ENCODE measurements at places on chromosomes 5 and 9.

- no peak for DNase-seq
Observed at GRCh38 chr5:175542232-175542965, 64.0 kb downstream of the SFXN1 start.

DNA sequence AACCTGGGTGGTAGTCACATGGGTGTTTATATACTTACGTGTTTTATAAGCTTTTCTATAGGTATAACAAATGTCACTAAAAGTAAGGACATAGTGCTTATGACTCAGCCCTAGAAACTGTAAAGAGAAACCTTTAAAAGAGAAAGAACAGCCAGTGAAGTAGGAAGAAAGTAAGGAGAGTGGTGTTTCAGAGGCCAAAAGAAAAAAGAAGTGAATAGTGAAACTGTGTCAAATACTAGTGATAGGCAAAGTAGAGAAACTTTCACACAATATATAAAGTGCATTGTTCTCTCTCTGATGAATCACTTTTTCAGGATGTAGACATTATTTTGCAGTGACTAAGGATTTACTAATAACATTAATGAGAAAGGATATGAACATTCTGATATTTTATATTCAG lies 74.2 kb upstream of the SUSD1 start:
- no peak for DNase-seq

DNA sequence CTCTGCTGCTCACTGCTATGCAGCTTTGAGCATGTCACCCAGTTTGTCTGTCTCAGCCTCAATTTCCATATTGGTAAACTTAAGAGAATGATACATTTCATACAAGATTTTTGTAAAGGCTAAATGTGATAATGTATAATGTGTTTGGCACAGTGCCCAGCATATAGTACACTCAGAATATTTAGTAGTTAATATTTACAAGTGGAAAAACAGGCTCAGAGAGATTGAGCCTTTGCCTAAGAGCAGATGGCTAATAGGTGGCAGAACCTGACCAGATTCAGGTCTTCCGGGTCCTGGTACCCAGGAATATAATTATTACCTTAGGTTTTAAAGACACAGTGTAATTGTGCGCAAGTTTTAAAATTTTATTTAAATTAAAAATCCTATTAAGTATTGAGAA lies 46.8 kb upstream of the KIAA1958 start:
- DNase-seq, result no peak

GRCh38 chr9:12776513-12777055 lies 1.8 kb downstream of the LURAP1L start:
- peak; percentile 93 for DNase-seq

- no peak for DNase-seq
Observed at GRCh38 chr5:12320331-12320730, 416.1 kb upstream of the CTNND2 start.

- DNase-seq, result peak; percentile 41
Observed at GRCh38 chr9:34493972-34494535, 28.7 kb downstream of the ENHO start.

DNA sequence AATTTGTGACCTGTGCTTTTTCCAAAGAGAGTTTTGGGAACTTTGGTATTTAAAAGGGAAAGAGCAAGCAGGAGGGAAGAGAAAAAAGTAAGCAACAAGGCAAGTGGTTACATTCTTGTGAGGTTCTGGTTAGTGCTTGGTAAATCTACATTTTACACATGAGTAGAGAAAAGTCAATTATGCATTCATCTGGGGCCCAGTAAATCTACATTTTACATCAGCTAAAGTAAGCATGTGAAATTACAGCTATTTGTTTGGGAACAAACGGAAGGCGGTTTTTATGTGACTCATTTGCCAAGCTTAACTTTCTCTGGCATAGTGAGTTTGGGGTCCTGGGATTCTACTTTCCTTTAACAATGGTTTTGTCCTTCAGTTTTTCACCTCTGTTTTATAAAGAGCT lies 102.2 kb downstream of the SNX18 start:
- no peak for DNase-seq

GRCh38 chr5:57677235-57677634 lies 194.6 kb upstream of the ACTBL2 start:
- no peak for DNase-seq

GRCh38 chr9:129480227-129480626 lies 140.7 kb downstream of the C9orf50 start:
- peak; percentile 42 for DNase-seq

GRCh38 chr9:10248890-10249289 lies 363.9 kb downstream of the PTPRD start:
- no peak for DNase-seq

DNA sequence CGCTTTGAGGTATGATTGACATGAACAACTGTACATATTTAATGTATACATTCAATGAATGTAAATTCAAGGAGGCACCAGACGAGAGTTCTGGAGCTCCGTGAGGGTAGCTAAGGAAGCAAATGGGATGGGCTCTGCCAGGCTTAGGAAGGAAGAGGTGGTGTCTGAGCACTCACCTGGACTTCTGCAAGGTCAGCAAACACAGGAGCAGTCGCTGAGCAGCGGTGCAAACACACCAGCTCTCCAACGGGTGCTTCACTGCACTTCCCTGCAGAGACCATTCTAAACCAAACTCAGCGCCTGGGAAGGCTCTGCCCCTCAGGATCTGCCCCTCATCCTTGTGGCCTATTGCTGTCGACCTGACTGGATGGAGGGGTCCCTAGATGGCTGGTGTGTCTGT lies 101.5 kb downstream of the COL23A1 start:
- DNase-seq, result no peak

DNA sequence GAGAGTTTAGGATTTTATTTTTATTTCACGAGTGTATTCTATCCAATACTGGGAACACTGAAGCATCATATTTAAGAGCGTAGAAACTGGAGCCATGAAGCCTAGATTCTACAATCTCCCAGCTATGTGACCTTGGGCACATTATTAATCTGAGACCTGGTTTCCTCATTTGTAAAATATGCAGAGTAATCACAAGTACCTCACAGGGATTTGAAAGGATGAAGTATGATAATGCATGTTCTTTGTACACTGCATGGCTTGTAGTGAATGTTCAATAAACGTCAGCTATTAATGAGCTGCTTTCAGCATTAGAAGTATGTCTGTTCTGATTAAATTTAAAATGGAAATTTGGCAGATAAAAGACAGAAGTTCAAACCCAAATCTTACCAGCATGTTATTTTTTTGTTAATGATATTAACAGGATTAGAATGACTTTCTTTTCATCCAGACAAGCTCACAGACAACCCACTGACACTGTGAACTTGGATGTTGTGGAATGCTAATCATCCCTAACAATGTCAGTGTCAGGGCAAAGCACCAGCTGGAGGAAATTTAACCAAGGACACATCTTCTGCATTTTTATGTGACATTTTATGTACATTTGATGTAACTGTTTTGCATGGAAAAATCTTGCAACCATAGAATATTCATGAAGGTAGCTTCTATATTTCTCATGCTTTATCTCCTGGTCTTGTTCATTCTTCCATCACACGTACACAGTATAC lies 27.1 kb upstream of the CTXN3 start:
- DNase-seq, result no peak

DNA sequence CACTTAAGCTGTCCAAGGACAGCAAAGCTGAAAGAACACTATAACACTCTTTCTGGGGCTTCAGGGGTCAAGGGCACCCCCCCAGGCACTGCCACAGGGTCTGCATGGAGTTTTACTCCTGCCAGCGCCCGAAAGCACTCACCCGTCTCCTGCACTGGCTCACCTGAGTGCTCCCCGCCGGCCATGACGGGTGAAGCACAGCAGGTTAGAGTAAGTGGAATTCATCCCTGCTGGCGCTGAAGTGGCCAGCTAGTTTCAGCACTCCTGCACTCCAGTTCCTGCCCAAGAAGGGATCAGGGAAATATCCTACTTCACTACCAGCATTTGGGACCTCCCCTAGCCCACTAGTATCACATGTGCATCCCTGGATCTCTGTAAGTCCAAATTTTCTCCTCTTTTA lies 516.0 kb downstream of the ZNF608 start:
- DNase-seq, result no peak

GRCh38 chr5:90289837-90290236 lies 119.7 kb downstream of the CETN3 start:
- no peak for DNase-seq

DNA sequence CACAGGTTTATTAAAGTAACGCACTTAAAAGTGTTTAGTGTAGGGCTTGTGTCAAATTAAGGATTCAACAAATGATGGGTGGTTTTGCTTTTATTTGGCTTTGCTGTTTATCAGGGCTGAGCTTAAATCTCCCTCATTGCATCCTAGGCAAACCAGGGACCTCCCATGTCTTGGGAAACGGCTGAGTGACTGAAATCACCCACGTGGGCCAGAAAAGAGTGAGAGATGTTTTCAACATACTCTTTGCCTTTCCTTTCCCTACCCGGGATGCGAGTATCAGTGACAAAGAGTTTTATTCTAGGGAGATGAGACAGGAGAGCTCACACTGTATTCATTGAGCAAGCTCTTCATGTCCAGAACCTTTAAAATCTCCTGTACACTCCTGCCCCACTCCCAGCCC lies 23.3 kb downstream of the KCNMB1 start:
- no peak for DNase-seq

GRCh38 chr5:50535393-50535792 lies 94.3 kb upstream of the EMB start:
- no peak for DNase-seq

Data from tibial artery (tissue), 4 donors.